ENCODE measurements at places on chromosomes 5 and 9.
A peak's percentile ranks its signal among the peaks of the same experiment; 100 is the strongest.

GRCh38 chr9:133519693-133520092 is 5.1 kb downstream of the MYMK start:
- no peak for DNase-seq

DNA sequence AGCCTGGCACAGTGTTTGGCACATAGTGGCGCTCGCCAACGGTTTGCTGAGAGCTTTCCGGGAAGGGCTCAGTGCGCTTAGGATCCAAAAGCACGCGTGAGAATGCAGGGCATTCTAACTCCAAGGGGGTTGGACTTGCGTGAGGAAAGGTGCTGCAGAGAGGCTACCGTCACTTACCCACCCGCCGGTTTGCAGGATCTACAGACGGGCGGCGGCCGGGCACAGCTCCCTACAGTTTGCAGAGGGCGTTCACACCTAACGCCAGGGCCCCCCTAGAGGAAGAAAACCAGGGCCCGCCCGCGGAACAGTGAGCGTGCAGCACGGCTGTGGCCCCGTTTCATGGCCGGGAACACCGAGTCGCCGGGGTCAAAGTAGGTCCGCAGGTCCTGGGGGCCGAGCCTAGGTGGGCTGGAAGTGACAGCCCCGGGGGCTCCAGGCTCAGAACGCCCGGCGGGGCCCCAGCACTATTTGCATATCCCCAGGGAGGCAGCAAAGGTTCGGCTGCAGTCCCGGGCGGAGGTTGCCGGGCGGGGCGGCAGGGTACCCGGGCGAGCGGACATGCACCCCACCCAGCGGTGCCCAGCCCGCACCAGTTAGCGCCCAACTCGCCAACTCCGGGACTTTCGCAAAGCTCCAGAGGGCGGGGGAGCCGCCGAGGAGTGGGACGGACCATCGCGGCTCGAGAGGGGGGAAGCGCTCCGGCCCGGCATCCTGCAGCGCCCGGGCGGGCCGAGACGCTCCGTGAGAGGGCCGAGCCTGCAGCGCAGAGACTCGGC is 526 bp upstream of the GALNT10 start:
- peak; percentile 56 for DNase-seq

DNA sequence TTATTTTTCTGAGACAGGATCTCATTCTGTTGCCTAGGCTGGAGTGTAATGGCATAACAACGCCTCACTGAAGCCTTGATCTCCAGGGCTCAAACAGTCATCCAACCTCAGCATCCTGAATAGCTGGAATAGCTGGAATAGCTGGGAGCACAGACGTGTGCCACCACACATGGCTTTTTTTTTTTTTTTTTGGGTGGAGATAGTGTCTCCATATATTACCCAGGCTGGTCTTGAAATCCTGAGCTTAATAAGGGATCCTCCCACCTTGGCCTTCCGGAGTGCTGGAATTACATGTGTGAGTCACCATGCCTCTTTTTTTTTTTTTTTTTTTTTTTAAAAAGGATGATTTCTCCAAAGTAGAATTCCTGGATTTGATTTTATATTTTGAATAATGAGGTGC is 60.7 kb downstream of the NSD1 start:
- no peak for DNase-seq

DNA sequence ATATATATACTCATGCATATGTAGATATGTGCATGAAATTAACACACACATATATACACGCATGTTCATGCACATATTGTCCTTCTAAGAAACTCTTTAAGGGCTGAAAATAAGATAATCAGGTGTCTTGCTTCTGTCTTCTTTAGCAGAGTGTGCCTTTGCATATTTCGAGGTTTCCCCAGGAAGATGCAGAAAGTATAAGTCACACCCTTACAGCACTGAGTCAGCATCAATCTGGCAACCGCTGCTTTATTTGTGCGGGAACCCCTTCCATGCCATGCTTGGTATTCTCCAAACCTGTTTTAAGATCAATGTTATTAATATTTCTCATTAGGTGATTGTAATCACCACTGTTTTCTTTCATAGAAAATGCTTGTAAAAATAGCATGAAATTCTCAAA is 557.9 kb downstream of the CAAP1 start:
- DNase-seq = no peak

DNA sequence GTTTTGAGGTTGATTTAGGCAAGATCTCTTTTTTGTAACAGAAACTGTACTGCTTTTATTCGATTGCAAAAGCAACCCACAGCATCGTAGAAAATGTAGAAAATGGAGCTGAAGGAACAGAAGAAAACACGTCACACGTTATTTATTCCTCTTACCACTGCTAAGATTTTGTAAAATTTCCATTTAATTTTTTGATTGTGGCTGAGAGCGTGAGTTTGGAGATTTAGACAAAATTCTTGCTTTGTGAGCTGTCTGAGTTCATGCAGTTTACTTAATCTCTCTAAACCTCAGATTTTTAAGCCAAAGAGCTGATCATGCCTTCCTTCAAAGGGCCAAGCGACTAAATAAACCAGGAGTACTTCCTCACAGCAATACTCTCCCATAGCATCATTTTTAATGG is 24.8 kb downstream of the DPYSL3 start:
- DNase-seq = no peak

- DNase-seq = no peak
Observed at GRCh38 chr5:36502608-36503007, 103.8 kb upstream of the SLC1A3 start.

GRCh38 chr5:103498800-103499551 is 63.6 kb downstream of the NUDT12 start:
- DNase-seq = no peak

DNA sequence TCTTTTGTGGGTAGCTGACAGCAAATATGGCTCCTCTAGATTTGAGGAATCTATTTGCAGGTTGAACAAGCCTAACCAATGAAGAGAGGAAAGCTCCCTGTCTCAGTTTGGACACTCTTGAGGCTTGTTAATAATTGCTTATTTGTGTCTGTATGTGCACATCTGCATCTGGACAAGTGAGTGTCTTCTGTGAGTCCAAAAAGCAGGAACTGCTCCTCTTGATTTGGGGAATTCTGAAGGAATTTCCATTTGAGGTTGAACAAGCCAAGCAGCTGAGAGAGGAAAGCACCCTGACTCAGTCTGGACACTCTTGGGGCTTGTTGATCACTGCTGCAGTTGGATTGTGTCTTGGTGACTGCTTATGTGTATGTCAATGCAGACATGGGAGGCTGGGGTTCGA is 211.6 kb downstream of the DTWD2 start:
- DNase-seq = no peak

DNA sequence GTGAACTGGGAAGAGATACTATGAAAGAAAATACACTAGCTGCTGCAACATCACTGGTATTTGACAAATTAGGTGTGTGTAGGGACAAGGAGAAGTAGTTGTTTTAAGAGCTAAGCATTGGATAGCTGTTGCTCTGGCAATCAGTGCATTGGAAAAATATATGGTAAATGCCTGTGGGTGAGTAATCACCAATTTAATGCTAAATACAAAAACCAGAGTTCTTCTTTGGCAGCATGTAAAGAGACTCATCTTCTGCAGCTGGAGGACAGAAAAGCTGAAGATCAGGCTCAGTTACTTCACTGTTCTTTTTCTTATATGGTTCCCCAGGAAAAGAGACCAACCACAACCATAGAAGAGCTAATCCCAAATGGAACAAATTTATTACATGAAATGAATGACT is 201.8 kb upstream of the MPDZ start:
- DNase-seq = no peak

DNA sequence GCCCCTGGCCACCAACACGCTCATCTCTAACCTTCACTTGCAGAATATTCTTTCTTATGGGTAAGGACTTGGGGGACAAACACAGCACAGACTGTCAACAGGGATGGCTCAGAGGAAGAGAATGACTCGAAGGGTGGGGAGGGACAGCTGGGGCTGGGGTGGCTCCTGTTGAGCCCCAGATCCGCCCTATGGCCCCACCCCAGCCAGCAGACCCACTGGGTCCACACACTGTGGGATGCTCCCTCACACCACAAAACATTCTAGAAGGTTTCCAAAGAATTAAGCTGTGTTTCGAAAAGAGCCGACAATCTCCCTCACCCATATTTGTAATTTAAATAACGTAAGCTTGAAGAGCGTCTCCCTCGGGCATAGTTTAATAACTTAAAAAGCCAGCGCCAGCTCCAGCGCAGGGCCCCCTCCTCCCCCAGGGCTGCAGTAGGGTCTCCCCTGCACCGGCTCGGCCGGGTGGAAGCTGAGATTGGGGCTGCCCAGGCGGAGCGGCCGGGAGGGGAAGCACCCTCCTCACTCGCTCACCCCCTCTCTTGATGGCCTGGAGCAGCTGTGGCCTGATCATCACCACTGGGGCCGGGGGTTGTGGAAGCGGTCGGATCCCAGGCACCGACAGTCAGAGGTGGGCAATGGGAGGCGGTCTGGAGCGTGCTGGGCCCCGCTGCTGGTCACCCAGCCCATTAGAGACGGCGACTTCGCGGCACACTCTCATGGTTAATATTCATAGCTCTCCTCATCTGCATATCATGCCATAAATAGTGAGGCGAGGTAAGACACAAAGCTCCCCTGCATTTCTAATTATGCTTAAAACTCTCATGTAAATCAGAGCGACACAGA is 37.6 kb downstream of the NACC2 start:
- DNase-seq = no peak

DNA sequence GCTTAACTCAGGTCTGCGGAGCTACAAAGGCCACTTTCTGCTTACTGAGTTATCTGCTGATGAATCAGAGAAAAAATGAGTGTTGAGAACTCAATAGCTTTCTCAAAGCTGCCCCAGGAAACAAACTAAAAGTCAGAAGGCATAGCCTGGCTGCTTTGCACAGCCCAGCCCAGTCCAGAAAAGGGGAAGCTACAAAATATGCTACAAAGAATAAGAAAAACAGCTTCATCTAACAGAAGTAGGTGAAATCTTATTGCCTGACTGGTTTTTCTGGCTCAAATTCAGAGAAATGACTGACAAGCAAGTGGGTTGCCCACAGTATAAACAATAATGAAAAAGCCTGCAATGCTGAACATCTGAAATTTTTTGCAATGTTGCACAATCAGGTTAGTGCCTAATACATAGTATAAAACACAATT is 156.2 kb downstream of the PPP2R2B start:
- peak; percentile 3 for DNase-seq

All from MV-4-11 (cell line).